Fibroblast of mammary gland (primary cell): ENCODE measurements at places on chromosomes 2 and 18.

- peak; percentile 86 for DNase-seq
Observed at GRCh38 chr2:234677758-234678538, 181.1 kb upstream of the ARL4C start.

DNA sequence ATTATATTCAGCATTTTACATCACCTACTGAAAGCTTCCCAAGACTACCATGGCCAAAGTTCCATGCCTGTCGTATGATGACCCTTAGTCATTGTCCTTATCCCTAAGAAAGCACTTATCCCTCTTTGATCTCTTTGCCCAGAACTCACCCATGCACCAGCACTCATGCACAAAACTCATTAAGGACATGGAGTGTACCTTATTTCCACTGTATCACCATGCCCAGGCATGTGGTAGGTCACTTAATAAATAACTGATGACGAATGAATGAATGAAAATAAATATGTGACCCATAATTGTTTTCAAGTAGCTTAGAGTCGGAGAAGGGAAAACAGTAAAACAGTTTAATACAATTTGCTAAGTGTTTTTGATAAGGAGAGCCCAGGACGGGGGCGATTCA, 220.1 kb downstream of the IKZF2 start:
- no peak for DNase-seq

DNA sequence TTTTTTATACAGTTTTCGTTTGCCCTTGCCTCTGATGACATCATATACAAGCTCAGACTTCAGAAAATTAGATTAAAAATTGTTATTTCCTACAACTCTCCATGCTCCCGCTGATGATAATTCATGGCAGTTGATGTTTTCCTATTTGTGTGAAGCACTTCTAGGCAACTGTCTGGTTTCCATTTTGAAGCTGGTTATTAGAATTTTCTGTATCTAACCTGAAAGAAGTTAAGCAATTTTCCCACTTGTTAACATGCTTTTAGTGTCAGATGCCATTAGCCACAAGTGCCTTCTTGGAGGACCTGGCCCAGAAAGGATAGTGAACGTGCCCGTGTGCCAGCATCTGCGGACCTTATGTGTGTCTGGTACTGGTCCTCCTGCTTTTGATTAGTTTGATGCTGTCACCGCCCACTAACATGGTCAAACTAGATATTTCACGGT, 347.6 kb upstream of the RAB12 start:
- no peak for DNase-seq

DNA sequence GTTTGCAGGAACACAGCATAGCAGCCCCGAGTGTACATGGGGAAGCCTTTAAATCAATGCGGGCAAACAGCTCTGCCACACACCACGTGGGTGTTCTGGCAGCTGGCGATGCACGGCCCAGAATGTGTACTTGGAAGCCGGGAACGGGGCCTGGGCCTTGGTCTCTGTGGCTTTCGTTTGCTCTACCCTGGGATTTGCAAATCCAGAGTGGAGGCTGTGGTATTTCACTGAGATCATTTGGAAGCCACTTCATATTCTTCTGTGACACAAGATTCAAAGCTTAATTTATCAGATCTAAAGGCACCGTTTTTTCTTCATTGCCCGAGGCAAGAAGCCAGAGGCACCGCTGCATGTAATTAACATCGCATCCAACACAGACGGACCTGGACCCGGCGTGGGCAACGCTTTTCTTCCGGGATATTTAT, 246.3 kb upstream of the MYT1L start:
- DNase-seq: no peak

DNA sequence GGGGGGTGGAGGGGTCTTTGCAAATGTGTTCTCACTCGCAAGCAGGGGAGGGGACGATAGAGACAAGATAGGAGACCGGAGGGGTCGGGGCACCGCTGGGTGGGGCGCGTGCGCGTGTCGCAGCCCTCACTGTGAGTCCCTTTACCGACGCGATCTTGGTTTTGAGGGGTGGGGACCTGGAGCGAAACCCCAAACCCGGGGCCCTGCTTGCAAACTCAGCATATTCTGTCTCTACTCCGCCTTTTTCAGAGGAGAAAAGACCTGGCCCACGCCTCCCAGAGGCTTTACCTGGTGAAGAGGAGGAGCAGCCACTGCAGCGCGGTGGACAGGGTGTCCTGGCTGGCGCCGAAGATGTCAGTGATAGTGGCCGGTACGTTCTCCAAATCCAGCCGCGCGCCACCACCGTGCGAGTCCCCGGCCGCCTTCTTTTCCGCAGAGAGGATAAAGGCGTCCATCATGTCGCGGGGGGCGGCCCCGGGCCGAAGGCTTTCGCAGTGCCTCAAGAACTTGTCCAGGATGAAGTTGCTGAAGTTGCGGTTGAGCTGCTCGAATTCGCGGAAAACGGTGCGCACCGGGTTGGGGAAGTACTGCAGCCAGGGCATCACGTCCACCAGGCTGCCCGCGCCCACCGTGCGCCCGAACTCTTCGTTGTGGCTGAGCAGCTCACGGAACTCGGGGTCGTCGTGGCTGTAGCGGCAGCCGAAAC, 1.7 kb downstream of the CYP1B1 start:
- no peak for DNase-seq

GRCh38 chr2:189541591-189541990, 39.0 kb downstream of the SLC40A1 start:
- no peak for DNase-seq

GRCh38 chr2:130355578-130356431, at the start of gene PTPN18:
PTPN18 (plus strand) TSS chr2:130356056; CDS start chr2:130356108, 52 bp downstream.
- peak; percentile 85 for DNase-seq

DNA sequence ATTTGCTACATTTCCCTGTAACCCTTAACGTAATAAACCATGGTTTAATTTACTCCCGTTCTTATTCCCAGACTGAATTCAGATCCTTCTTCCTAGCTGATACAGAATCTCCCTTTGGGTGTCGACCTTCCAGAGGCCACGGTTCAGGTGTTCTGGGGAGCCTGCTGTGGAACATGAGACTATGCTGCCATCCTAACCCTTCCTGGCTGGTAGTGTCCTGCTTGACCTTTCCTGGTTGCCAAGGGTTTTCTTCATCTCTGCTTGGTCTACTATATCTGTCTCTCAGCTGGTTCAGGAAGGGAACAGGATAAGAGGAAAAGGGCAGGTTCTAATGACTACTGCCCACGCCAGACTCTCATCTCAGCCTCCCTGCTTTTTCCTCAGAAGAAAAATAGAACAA, 36.5 kb downstream of the STAT1 start:
- DNase-seq: no peak

GRCh38 chr2:44596537-44597320, 235.0 kb downstream of the CAMKMT start:
- DNase-seq: peak; percentile 65

DNA sequence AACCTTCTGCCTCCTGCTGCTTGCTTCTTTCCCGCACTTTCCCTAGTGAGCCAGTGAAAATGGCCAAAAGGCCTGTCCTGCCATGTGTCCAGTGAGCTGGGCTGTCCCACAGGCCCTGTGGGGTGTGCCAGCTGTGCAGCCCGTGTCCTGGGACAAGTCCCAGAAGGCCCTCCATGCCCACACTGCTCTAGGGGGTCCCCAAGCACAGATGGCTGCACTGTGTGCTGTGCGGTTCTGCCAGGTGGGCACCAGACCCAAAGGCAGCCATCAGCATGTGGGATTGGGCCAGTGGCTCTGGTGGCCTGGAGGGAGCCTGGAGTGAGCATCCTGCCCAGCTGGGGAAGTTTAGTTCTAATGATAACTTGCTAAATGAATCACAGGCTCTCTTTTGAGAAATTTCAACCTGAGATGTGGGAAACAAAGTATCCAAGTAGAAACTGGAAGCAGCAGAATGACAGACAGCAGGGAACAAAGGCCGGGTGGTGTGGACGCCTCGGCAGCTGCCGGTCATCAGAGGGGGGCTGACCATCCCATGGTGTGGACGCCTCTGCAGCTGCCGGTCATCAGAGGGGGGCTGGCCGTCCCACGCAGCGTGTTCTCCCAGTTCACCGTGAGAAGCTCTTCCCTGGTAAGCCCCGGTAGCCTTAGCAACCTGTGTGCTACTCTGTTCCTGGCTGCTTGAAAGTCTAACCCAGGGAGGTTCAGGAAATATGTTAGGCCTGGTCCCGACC, 9.9 kb upstream of the CNDP2 start:
- DNase-seq: no peak

- DNase-seq: no peak
Observed at GRCh38 chr2:79903222-79904000, 390.6 kb downstream of the CTNNA2 start.

DNA sequence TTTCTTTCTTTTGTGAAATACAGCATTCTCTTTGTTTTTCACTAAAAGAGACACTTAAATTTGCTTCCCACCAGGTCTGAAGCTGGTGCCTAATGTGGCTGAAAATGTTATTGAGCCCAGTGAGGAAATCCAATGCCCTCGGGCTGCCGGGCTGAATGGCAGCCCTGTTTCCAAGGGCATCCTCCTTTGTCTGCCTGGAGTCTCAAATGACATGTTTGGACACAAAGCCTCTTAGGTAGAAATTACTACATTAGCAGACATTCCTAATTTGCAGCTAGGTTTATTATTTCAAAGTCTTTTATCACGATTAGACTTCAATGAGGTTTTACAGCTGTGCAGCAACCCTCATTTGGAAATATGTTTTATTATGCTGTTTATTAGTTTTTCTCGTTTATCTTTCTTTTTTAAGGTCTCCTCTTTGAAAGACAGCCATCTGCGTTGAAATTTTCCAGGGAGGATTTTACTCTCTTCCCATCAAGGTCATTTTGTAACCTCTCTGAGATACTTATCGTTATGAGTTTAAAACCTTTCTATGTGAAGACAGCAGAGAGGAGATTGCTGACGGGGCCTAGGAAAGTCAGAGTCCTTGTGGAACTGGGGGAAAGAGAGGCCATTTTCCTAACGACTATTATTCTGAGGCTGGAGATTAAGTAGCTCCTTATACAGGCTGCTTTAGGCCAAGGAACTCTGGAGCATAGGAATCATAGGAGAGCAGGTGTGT, 59.0 kb upstream of the ZNF532 start:
- DNase-seq: no peak
